ENCODE measurements at places on chromosomes 7 and 10.

DNA sequence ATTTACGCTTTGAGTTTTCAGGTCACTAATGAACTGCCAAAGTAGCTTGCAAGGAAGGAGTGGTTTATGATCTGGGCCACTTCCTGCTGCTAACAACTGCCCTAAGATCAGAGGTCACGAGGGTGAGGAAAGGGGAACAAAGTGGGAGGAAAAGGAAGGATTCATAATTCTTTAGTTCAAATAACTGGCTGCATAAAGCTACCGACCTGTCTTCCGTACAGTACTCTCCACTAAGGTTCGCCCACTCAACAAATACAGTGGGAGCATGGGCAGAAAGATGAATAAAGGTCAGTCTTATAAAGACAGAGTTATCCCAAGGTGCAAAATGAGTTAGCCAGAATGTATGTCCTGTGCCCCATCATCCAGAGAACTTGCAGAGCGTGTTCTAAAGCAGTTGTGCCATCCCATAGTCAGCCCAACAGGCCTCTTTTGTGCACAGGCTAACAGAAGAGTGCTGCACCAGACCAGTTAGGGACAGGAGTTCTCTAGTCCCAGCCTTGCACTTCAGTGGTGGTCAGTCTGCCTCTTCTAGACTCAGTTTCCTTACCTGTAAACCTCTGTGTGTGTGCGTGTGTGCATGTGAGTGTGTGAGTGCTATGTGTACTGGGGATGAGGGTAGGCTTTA lies 65.9 kb downstream of the CREB3L2 start:
- DNase-seq = no peak

DNA sequence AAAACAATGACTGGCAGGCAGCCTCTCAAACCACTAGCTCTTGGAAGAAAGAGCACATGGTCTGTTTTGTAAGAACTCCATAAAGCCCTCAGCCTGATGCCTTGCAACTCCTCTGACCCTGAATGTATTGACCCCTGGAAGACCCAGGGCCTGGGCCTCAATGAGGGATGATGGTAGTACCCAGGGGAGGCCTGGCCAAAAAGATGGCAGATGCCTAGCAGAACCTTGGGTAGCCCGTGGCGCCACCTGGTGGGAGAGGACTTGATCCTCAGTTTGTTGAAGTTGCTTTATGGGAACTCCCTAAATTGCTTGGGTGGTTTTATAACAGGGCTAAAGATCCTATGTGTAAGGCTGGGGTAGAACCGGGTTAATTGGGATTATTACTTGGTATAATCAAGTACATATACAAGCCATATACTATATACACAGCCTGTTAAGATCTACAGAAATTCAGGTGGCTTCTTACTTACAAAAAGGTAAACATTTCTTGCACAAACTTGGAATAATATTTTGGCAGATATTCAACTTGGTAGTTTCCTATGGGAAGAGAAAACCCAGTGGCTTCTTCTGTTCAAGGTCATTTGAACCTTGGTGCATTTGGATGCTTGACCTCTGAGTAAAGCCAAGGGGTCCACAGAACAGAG lies 95.8 kb upstream of the CACUL1 start:
- peak; percentile 39 for DNase-seq

- no peak for DNase-seq
These were observed 63.6 kb downstream of the INSIG1 start for GRCh38 chr7:155361346-155361680.

DNA sequence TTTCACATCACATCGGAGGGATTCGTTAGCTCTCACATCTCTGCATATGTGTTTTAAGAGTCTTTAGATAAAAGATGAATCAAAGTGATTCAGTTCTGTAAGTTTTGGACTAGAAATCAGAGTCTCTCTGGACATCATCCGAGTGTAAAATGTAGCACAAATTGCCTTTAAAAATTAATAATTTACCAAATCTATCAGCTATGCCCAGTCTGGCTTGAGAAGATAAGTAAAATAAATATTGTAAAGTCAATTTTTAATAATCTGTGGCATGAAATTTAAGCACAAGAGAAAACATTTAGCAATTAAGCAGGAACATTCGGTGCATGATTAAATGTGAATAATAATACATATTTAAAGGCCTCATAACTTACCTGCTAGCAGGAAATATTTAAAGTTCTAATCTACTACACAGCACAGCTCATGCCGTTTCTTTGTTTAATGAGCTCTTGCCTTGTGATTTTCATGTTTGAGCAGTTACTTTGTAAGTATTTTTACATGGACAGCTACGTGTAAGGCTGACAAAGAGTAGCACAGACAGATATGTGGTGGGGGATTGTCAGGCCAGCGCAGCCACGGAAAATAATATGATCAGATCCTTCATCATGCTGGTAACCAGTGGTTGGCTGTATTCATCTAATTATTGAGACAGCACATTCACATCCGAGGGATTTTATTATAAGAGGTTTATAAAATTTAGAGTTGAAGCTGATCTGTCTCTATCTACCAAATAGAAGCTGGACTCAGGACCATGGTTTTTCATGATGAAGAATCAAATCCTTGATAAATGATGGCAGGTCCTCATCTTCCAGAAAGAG lies 317.3 kb downstream of the ADARB2 start:
- DNase-seq = no peak

DNA sequence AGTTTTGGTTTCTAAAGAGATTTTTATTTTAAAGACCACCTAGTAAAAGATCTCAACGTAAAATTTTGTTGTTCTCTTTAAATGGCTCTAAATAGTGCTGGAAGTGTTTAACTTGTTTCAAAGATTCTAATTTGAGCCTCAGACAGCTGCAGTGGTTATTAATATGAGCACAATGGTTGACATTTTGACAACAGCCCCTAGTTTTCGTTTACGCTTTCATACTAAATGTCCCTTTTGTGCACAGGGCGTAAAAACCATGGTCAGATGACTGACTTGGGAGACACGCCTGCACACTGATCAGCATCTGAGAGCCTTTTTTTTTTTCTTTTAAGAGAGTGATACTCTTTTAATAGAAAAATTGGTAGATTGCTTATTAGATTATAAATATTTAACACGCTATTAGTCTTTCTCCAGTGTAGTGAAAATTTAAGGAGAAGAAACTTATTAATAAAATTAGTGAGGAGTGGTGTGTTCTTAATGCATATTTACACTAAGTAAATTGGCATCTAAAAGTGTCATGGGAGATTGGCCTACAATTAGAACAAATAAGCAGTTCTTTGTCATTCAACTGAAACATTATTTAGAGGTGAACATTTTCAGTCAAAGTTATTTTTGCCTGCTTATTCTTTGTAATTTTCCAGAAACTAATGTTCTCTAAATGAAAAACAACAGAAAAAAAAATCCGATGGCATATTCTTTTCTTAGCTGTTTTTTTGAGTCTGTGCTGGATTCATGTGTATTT lies 182.8 kb upstream of the PHYHIPL start:
- DNase-seq = no peak

- DNase-seq = no peak
These were observed 358.7 kb downstream of the PHF14 start for GRCh38 chr7:11332186-11332864.

DNA sequence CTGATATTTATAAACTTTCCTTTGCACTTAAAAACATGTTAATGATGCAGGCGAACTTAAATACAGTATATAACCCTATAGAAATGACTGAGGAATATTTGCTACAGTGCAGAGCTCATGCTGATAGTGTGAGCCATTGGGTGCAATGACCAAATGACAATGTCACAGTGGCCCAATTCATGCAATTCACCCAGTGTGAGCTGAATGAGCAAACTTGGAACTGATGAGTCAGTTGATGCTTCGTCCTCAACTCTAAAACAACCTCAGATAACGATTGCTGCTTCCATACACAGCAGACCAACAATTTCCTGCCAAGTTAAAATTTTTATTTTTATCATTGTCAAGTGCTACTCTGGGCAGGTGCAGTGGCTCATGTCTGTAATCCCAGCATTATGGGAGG lies 12.1 kb upstream of the ZC3HAV1L start:
- DNase-seq = no peak

DNA sequence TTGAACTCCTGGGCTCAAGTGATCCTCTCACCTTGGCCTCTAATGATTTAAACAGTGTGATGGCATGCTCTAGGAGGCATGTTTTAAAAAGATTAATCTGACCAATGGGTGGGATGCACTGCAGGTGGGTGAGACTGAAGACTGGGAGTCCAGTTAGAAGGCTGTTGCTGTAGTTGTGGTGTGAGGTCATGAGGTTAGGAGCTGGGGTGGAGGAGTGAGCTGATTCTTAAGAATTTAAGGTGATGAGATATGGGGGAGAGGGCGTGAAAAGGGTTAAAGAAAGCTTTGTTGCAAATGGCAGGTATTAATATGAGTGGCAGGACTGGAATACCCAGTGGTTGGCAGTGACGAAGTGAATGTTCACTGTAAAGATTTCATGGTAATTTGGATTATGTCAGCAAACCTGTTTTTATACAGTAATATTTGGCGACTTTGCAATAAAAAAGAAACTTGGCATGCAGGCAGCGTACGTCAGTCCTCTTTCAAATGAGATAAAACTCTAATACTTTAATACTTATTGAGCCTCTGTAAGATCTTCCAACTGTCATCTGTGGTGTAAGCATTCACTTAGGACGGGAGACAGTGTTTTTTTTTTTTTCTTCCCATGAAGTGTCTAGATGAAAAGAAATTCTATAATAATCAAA lies 72.8 kb upstream of the MTPN start:
- no peak for DNase-seq

DNA sequence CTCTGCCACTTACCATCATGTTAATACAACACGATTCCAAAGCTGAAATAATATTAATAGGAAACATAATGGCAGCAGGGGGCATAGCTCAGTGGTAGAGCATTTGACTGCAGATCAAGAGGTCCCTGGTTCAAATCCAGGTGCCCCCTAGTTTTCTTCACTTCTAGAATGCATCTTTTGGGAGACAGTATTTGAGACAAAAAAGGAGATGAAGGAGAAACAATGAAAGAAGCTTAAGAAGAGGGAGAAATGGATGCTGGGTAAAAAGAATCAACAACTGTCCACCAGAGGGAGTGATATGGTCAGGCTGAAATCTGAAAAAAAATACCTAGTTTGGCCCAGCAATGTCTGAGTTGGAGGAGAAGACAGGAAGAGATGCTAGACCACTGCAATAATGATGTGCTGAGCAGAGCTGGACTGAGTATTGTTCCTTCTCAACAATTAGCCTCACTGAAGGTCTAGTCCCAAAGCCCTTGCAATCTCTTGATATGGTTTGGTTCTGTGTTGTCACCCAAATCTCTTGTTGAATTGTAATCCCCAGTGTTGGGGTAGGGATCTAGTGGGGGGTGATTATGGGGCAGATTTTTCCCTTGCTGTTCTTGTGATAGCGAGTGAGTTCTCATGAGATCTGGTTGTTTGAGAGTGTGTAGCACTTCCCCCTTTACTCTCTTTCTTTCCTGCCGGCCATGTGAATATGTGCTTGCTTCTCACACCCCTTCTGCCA lies 48.3 kb downstream of the ZNF783 start:
- no peak for DNase-seq

DNA sequence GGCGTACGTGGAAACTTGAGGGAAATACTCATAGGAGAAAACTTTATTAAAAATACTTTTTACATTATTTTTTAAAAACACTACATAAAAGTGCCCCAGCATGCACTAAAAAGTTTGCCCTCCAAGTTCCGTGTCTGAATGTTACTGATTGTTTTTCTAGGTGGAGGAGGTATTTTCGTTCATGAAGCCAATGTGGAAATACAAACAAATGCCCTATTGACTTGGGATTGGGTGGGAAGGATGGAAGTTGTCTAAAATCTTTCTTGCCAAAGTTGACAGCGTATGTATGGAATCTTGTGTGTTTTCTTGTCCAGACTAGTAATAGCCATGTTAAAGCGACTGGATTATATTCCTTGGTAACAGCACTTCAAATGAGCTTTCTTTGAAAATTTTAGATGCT lies 1.2 kb downstream of the PROSER2 start:
- no peak for DNase-seq

- DNase-seq = no peak
These were observed 373 bp downstream of the PAXIP1 start for GRCh38 chr7:155002411-155003091.

GRCh38 chr10:119973281-119973680 lies 80.8 kb downstream of the SEC23IP start:
- DNase-seq = no peak

DNA sequence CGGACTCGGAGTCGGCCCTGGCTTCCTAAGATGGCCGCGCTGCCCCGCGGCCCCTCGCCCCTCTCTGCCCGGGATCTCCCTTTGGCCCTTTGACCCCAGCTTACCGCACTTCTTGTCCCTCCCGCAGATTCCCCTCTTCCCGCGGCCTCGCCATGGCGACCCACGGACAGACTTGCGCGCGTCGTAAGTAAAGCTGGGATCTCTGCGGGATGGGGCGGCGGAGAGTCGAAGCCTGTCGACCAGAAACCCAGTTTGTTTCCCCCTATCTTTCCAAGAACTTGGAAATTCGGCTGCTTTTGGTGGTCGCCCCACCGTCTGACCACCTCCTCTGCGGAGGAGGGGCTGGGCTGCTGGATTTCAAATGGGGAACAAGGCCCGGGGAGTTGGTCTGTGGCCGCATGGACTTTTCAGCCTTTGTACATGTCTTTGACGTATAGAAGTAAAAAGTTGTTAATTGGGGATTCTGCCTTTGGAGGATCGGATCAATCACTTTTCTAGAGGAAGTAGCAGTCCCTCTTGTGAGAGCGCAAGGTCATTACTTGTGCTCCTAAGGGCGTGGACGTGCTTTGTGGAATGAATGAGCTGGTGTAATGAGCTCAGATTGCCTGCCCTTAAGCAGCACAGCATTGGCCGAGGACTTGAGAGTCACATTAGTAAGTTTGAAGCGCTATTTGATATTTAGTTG lies 553 bp downstream of the VDAC2 start:
- no peak for DNase-seq

DNA sequence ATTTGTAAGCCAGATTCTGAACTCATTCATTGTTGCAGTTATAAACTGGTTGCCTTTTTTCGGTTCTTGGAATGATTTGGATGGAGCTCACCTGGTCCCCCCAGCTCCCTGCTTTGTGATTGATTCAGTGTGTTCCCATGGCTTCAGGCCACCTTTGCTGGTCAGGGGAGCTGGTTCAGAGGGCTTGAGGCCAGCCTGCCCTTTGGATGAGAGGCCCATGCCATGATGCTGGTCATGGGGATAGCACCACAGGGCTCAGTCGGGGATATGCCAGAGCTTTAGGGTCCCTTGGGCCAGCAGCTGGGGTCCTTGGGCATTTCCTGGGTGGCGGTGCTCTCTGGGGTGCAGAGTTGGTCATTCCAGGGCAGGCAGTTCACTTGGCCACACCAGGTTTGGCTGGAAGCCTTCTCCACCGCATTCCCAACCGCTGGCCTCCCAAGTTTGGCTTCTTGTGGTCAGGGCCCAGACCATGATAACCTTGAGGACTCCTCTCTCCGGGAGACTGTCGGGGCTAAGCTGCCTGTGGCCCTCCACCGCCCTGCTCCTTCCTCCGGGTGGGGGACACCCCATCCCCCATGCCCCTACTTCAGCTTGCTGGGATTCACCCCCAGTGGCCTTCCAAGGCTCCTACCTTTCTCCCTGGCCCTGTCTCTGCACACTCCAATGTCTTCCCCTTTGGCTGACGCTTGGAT lies 65.1 kb downstream of the MGMT start:
- DNase-seq = no peak

- no peak for DNase-seq
These were observed 132.5 kb downstream of the PARD3 start for GRCh38 chr10:34682580-34682979.
